ENCODE measurements at places on chromosomes 5 and 9. TPM values are rescaled to one million over a fixed set of nuclear protein-coding genes. Genes with fewer than 3 reads are reported as not detected.

GRCh38 chr5:179869101-179869500 is 10.5 kb upstream of the MRNIP start:
- DNase-seq = no peak

DNA sequence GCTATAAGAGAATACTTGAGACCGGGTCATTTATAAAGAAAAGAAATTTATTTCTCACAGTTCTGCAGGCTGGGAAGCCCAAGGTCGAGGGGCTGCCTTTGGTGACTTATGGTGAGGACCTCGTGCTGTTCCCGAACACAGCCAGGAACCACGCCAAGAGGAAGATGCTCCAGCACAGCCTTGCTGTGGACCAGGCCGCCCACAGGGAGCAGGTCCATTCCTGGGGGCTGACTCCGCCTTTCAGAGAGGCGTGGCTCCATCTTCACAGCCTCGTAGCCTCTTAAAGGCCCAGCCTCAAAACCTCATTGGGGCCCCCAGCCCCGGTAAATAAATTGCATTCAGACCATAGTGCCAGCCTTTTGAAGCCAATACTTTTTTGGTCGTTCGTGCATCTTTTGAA is 93.5 kb upstream of the CACNA1B start:
- DNase-seq = no peak

DNA sequence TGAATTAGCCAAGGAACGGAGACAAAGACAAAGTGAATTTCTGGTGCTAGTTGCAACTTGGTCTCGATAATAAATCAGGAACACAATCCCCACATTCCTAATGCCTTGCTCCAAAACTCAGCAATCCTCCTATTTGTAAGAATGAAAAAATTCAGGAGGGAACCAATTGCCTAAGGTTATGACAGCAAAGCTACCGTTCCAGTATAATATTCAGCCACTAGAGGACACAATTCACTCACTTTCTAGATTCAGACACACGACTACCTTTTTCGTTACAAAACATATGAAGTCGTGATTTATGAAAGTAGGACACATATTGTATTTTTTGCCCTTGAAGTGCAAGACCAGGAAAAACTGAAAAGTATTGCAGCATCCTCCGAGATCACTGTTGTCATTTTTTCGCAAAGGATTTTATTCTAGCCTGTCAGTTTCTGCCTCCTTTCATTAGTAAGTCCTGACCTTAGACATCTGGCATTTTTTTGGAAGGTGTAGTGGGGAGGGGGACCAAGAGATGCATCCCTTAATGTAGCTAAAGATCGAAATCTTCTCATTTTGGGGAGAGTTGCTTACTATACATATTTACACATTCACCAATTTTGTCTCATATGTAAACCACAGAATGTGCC is 133.1 kb downstream of the DOCK8 start:
- no peak for DNase-seq

The OSMR gene
- total RNA-seq = 106 TPM

DNA sequence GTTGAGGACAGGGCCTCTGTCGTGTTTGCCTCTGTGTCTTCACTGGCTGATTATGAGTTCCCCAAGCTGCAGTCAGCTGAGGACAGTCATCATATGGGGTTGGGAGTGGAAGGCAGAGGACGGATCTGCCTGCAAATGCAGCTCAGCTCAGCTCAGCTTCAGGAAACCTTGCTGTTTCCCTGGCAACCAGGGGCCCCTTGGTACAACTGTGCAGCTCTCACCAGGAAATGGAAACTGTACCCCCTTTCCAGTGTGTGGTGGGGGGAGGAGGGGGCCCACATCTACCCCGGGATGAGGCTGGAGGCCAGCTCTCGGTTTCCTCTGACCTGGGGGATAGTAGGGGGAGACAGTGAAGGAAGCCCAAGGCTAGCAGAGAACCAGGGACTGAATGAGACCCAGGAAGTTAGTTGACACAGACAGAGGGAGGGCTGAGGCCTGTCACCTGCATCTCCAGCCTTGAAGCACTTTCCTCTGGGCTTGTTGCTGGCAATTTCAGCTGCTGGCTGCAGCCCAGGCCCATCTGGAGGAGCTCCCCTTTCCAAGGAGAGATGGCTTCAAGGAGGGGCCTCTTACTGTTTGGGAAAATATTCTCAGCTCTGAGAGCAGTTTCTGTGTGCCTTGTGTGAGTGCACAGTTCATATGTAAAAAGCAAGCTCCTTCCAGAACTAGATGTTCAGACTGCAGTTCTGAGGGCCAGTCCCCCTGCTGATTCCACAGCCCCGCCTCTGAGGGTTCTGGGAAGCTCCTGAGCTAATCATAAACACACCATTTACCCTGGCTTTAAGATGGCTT is 6.9 kb downstream of the ANXA6 start:
- no peak for DNase-seq

- no peak for DNase-seq
Observed at GRCh38 chr5:88825584-88826315, 57.2 kb downstream of the MEF2C start.

DNA sequence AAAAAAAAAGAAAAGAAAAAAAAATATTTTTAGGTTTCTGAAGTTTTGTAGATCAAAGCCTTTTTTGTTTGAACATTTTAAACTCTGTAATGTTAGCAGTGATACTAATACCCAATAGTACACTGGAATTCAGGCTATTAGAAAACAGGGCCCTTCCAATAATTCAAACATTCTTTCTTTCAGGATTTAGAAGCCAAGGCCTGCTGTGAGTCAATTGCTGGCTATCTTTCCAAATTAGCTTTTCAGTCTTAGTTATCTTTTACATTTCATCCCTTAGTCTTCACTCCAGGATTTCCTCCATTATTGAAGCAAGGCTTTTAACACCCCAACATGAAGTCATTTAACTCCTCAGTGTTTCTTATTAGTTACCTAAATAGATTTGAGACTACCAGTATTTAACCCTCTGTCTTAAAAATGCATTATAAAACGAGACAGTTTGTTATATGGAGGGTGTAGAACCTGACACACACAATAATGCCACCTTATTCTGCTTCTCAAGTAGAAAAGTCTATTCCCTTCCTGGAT is 951.9 kb upstream of the DMAC1 start:
- no peak for DNase-seq

DNA sequence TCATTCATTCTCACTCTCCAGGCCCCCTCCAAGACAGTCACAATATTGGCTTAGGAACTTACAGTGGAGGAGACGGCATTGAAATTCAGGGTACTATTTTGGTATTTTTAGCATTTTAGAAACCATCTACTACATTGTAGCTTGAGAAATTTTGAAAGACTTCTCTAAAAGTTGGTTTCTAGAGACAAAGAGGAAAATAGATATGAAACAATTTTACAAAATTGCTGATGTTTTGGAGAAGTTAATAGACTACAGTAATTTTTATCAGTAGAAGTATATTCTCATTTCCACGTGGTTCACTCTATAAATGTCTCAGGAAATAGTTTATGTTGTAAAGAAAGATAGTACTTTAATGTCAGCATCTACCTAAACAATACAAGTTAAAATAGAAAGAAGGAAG is 63.2 kb upstream of the ZSWIM6 start:
- DNase-seq = no peak

DNA sequence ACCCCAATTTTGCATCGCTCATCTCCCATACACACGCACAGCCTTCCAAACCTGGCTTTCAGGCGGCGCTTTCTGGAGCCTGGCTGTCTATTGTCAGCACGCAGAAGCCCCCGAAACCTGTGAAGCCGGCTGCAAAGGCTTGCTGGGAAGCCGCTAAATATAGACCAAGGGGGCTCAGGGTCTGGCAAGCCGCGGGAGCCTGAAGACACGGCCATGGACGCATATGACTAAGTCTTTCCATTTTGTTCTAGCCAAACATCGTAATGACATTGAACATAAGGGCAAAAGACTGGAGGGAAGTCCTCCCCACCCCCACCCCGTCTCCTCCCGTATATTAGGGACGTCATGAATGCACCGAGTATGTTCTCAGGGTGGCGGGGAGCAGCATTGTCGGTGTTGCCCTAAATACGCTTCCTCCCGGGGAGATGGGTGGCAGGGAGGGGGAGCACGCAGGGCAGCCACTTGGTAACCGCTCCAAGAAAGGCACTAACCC is 1.1 kb downstream of the CTNND2 start:
- no peak for DNase-seq

- DNase-seq = no peak
Observed at GRCh38 chr9:128846680-128847030, 17.1 kb upstream of the SPOUT1 start.

DNA sequence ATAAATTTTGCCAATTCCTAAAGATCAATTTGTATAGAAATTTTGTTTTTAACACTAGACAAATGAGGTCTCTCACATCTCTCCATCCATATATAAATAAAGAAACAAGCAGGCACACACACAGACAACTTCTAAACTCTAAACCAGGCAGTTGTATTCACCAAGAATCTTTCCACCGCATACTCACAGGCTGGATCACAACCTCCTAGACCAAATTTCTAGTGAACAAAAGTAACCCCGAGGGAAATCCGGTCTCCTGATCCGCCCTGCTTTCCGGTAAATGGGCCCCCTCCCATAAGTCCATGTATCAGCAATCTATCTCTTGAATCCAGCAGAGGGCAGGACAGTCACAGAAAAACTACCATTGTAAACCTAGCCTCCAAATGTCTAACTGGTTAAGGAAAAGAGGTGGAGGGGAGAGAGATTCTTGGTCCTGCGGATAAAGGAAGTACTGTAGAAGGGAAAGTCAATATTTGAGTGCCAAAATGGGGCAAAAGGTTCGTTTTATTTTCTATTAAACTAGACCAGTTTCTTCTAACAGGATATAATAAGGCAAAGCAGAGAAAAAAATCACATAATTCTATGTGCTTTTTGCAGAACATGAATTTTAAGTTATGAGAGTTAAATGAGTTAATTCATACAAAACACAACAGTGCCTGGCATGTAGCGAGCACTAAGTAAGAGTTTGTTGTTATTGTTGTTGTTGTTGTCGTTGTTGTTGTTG is 4.8 kb upstream of the SMU1 start:
- no peak for DNase-seq

DNA sequence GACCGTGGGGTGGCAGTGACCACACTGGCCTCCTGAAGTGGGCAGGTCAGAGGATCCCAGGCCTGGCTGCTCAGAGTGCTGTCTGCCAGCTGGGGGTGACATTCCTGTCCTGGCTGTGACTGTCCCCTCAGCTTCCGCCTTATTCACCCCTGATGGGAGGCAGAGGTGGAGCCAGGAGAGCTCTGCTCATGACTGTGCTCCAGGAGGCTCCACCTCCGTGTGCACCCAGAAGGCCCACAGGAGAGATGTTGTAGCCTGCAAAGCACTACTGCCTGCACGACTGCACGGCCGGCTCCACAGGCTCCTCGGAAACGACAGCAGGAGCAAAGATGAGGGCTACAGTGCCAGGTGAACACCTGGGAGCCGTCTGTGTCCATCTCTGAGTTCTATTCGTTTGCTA is 60.9 kb downstream of the ROPN1L start:
- DNase-seq = no peak

The TUSC1 gene
- 30.5 TPM for total RNA-seq

The SPOCK1 gene
- total RNA-seq = 22.7 TPM

- no peak for DNase-seq
Observed at GRCh38 chr5:1107167-1108022, 4.5 kb downstream of the SLC12A7 start.

The DBH gene
- total RNA-seq = not detected

The PTGS1 gene
- total RNA-seq = 20.1 TPM

GRCh38 chr5:171906703-171907590 is 99.5 kb downstream of the FBXW11 start:
- DNase-seq = no peak

GRCh38 chr5:142819825-142820224 is 49.6 kb downstream of the ARHGAP26 start:
- no peak for DNase-seq

- DNase-seq = no peak
Observed at GRCh38 chr5:179319741-179320281, 25.4 kb downstream of the ADAMTS2 start.

DNA sequence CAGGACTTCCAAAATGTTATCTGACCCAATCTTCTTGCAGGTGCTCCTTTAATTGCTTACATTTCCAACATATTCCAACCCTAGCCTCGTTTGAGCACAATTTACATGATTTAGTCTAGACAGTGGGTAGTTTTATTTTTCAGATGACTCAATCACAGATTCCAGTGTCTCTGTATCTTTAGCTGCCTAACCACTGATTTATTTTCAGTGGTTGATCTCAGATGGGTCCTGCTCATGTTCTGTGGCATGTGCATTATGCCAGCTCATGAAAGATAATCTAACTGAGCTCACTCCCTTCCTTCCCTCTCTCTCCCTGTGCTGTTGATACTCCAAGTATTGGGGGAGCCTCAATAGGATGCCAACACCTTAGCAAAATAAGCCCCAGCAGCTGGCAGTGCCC is 106.1 kb upstream of the ICE1 start:
- no peak for DNase-seq

- DNase-seq = no peak
Observed at GRCh38 chr5:161112371-161112770, 260.4 kb upstream of the ATP10B start.
